SJSA1 (cell line): ENCODE measurements at places on chromosomes 3 and 15.

- peak; percentile 71 for DNase-seq
Observed at GRCh38 chr3:81726132-81726531, 35.3 kb downstream of the GBE1 start.

DNA sequence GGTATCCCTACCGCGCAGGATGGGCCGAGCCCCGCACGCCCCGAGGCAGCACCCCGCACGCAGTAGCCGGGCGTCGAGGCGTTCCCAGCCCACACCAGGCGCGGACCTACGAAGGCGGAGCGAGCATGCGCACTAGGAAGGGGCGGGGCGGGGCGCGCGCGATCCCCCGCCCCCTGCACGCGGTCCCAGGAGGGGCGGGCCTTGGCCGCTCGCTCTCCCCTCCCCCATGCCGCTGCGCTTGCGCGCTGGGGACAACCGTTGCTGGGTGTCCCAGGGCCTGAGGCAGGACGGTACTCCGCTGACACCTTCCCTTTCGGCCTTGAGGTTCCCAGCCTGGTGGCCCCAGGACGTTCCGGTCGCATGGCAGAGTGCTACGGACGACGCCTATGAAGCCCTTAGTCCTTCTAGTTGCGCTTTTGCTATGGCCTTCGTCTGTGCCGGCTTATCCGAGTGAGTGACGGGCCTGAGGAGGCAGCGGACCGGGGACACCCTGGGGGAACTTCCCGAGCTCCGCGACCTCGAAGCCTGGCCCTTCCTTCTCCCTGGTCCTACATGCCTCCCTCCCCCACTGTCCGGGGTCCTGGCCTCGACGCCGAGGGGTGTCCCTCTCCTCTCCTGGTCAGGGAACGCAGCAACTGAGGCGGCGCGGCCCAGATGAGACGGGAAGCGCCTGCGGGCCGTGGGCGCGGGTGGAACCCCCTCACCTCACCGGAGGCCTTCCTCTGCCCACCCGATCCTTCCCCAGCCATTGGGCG lies at the start of gene SPESP1:
Gene SPESP1, plus strand, starts transcription at position 258 of the 755 bp plus-strand sequence. Its CDS starts 129 bp downstream, at position 387.
- no peak for DNase-seq

- DNase-seq = no peak
Observed at GRCh38 chr3:125916376-125916978, 52.5 kb upstream of the ROPN1B start.

DNA sequence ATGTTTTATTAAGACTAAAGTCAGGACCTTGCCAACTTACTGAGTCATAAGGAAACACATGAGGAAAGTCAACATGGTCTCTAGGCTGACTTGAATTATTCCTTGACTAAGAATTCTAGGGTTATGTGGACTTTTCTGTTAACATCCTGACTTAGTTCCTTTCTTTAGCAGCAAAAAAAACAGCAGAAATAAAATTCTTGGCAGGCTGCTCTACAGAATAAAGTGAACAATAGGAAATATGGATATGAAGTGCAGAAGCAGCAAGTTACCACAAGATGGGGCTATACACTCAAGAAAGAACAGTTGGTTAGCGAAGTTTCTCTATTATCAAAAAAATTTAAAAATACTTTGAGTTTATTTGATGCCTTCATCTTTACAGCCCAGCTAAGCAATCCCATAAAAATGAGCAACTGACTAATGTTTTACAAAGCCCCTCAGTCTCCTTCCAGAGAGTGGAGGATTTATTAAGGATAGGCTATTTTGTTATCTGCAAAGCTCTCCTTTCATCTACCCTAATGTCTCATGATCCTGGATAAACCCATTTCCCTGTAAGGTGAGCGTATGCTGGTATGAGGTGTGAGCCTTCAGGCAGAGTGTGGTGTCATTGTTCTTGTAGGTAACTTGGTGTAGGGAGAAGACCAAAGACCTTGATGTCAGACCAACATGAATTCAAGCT lies 23.1 kb upstream of the MCCC1 start:
- no peak for DNase-seq

GRCh38 chr3:65039754-65040210 lies 352.0 kb upstream of the ADAMTS9 start:
- peak; percentile 7 for DNase-seq

GRCh38 chr3:5217824-5218595 lies 30.5 kb downstream of the EDEM1 start:
- no peak for DNase-seq

GRCh38 chr3:31934866-31935265 lies 46.2 kb downstream of the OSBPL10 start:
- DNase-seq = no peak

- DNase-seq = no peak
Observed at GRCh38 chr3:120705884-120706582, 24.0 kb upstream of the HGD start.

- DNase-seq = no peak
Observed at GRCh38 chr15:99951511-99951910, 218.3 kb upstream of the LYSMD4 start.

GRCh38 chr3:127744875-127745274 lies 72.1 kb downstream of the ABTB1 start:
- DNase-seq = no peak

DNA sequence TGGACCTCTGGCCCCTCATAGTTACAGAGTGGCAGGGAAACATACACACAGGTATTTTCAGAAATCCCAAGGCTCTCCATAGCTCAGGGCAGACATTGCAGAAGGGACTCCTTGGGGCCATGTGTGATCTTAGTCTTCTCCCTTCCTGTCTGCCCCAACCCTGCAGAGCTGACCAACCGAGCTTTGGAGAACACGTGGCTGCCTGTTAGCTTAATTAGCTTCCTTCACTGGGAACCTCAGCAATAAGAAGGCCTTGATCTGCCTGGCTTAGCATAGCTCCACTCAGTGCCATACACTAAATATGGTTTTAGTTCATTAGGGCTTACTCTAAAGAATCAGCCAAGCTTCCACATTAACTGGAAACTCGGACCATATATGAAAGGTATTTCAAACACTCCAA lies 12.3 kb downstream of the LYZL4 start:
- no peak for DNase-seq

DNA sequence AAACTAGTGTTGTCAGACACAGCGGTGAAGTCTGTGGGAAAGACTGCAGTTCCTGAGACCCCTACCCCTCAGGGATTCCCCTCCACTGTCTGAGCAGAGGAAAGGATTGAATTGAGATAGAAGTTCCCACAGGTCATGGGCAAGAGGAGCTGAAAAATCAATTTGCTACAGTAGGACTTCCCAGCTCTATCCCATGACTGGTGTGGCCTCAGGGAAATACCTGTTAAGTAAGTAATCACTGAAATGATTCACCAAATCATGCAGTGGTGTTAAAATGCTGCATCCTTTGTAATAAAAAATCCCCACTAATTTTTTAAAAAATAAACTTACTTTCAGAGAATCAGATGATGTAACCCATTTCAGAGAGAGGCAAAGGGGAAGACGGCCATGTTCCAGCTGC lies 45.0 kb upstream of the SPRED1 start:
- DNase-seq = no peak

GRCh38 chr3:142596726-142597088 lies 514 bp downstream of the PLS1 start:
- no peak for DNase-seq

DNA sequence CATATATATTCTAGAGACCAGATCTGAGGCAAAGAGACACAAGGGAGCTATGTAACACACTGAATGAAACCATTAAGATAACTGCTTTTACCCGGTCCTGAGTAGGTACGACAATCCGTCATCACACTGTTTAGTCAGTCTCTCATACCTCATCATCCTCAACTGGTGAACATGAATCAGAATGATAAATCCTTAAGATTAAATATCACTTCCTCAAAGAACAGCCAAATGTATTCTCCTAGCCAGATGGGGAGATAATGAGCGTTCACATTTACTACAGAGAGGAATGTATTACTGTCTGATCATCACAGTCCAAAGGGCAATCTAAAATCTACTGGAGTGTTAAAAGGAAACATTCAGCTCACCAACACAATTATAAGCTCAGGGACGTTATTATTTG lies 319.4 kb upstream of the STAC start:
- DNase-seq = no peak

GRCh38 chr15:67013696-67014095 lies 51.7 kb upstream of the SMAD3 start:
- DNase-seq = peak; percentile 72

DNA sequence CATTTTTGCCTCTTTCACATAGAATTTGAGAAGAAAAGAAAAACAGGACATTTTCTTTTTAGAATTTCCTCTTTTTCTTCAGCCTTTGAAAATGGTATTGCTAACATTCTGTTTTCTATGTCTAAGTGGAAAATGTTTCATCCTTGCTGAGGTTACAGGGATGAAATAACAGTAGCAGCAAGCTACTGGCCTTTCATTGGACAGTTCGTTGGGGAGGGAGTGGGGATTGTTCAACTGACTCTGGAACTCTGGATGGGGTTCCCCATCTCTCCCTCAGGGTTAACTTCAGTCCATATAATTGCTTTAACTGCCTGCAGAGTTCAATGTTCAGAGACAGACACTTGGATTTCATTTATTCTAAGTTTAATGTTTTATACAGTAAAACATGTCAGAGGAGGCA lies 346.0 kb downstream of the NLGN1 start:
- no peak for DNase-seq

DNA sequence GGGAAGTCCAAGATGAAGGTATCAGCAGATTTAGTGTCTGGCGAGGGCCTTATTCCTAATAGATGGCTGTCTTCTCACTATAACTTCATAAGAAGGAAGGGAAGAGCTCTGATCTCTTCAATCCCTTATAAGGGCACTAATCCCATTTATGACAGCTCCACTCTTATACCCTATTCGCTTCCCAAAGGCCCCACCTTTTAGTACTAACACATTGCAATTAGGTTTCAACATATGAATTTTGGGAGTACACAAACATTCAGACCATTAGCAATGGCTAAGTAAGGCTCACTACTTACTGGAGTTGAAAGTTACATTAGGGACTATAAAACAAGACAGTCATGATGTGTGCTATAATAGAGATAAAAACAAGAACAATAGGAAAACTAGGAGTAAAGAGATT lies 118.9 kb downstream of the NECTIN3 start:
- DNase-seq = no peak

DNA sequence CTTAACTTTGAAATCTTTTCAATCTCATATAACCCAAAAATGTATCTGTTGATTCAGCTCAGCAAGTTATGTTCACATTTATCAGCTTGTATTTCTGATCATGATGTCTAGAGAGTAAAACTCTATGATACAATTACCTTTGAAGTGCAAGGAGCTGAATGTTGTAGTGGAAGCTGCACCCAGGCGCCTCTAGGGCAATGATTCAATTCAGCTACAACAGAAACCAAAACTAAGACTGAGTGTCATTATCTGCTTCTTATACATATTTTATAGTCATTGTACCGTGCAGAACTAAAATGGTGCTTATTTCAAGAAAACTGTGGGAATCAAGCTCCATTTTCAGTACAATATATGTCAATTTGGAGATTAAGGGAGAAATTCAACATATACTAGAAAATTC lies 1237.5 kb downstream of the ZPLD1 start:
- no peak for DNase-seq

DNA sequence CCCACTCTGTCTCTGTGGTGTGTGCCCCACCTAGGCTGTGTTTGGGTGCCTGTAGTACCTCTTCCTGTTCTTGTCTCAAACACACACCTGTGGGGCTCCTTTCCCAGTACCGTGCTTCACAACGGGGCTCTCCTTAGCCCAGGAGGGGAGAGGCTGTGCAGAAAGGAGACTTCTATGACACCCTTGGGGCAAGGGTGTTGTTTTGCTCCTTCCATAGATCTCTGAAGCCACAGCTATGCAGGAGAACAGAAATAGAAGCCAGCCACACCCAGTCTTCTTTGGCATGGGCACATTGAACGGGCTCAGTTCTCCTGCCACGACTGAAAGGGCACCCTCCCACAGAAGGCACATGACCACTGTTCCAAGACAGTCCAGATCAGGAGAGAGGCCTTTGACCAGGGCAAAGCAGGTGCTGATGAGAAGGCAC lies 74.3 kb downstream of the LIPC start:
- no peak for DNase-seq

- no peak for DNase-seq
Observed at GRCh38 chr15:63836579-63836978, 2.8 kb upstream of the HERC1 start.

- DNase-seq = no peak
Observed at GRCh38 chr15:71701808-71702207, 108.5 kb upstream of the NR2E3 start.

- DNase-seq = peak; percentile 94
Observed at GRCh38 chr15:75661100-75661755, 13.5 kb downstream of the SNX33 start.

GRCh38 chr3:103919327-103919726 lies 1447.4 kb upstream of the ALCAM start:
- no peak for DNase-seq

GRCh38 chr3:139526146-139526545 lies 13.4 kb downstream of the RBP1 start:
- DNase-seq = no peak

GRCh38 chr3:100782906-100783305 lies 73.6 kb downstream of the TFG start:
- no peak for DNase-seq

- no peak for DNase-seq
Observed at GRCh38 chr3:78003090-78003489, 963.2 kb downstream of the ROBO2 start.

DNA sequence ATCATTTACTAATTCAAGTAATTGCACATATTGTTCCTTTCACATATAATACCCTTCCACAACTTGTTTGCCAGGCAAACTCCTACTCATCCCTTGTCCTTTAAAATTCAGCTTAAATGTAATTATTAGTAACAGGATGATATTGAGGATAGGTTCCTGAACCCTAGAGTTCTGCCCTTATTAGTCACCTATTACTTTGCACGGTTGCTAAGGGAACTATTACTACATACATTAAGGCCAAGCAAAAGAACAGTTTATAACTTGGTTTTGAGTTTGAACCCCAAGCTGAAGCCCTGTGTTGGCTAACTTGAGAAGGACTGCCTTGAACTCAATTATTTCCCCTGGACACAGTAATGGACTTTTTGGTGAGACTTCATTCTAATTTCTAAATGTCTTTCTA lies 529.7 kb downstream of the IGSF11 start:
- no peak for DNase-seq

DNA sequence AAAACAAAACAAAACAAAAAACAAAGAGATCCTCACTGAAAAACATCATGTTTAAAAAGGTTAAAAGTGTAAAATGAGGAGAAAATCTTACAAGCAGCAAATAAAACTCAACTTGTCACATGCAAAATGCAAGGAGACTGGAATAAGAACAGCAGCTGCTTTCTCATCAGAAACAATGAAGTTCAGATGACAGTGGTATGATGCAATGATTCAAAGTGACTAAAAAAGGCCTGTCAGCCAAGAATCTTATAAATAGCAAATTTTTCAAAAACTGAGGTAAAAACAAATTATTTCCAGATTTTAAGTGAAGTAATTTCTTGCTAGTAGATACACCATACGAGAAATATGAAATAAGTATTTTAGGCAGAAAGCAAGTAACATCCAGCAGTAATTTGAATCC lies 68.6 kb upstream of the EPHA3 start:
- no peak for DNase-seq

DNA sequence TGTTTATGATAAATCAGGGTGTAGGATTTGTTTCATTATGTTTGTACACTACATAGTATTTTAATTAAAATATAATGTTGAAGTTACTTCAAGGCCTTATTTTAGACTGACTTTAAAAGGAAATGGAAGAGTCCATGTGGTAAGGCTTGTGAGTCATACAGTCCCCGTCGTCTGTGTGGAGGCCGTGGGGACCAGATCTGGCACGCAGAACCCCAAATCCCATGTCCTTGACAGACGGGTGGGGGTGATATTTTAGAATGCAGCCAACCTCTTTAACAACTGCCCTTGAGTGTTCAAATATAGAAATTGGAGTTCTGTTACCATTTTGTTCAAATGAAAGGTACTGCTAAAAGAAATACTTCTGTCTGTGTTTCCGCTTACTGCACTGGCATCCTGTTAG lies 35.8 kb downstream of the ABHD17C start:
- DNase-seq = no peak
